Stimulated activated CD4-positive, alpha-beta T cell treated with anti-CD3 and anti-CD28 coated beads, Interleukin-4, amount 100 ng/mL, for 24 hours (primary cell): ENCODE measurements at places on chromosomes 5 and 9.

GRCh38 chr9:133707065-133707762, 30.9 kb downstream of the SARDH start:
- DNase-seq: no peak

DNA sequence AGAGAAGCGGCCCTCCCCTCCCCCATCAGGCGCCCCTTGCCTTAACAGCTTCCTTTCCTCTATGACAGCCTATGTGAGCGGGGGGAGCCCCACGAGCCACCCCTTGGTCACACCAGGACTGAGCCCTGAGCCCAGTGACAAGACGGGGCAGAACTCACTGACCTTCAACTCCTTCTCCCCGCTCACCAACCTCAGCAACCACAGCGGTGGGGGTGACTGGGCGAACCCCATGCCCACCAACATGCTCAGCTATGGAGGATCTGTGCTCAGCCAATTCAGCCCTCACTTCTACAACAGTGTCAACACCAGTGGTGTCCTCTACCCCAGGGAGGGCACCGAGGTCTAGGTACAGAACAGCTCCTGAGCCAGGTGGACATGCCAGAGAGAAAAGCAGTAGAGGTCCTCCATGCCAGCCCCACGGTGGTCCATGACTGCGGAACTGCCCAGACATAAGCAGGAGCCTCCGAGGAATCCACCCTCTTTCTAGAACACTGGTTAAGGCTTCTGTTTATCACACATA, 2.6 kb downstream of the FOXI1 start:
- DNase-seq: no peak

DNA sequence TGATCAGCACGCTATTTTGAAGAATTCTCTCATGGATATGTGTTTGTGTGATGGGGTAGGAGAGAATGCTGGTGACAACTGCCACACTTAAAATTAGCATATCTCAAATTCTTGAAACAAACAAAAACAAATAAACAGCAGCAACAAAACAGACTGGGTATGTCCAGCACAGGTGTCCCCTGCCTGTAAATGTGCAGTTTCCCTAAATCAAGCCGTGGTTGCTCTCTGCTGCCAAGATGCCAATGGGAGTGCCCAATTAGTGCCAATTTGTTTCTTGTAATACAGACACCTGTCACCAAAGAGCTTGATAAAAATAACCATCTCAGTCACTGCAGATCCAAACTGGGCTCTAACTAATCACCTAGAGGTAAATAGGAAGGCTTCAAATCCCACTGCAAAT, 144.2 kb upstream of the SMARCA2 start:
- DNase-seq: no peak

DNA sequence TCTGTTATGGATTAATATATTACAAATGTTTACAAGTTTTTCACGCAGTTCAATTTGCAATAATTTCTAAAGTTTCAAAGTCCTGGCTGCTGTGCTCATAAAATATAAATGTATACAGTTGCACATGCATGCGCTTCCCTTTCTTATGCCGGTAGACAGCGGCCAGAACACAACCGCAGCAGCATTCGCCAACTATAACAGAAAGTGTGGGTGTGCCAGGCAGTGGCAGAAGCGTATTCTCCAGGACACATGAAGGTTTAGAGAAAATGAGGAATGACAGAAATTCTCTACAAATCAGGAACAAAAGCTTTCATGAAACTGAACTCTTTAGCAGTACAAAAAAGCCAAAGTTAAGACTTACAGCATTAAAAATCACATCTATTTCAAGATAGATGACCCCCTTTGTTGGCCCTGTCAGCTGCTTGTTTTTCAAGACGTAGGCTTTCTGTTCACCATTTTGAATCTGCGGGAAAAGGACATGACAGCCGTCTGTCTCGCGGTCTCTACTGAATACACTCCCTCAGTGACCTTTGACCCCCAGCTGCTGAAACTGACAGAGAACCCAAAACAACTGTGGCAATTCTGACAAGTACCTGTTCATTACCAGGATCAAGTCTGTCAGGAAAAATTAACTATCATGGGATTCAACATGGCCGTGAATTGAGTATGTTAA, 252.2 kb downstream of the SLF1 start:
- DNase-seq: no peak

DNA sequence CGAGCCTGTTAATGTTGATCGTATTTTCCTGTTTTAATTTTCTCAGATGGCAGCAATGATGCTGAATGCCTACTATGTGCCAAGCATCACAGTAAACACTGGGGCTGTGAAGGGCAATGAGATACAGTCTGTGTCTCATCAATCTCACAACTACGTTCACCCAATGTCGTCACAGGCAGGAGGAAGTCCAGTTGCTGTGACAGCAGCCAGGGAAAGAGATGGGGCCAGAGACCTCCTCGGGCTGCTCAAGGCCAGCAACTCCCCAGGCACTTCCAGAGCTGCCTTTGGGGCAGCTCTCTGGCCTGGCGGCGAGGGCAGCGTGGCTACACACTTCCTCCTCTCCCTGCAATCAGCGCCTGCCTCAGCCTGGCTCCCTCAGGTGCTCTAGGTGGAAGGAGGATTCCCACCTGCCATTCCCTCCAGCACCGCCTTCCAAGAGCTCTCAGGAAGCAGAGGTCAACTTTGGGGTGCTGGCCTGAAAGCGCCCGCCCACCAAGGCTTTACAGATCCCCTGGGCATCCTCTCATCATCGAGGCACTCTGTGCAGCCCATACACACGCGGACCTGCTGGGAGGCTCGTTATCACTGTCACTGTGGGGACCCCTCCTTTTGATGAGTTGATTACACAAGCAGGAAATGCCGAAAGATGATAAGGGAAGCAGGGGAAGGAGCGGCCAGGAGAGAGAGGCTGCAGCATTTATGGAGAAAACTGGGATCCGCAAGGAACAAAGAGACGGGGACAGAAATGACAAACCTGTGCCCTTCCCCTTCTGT, 159.2 kb downstream of the ZDHHC21 start:
- DNase-seq: no peak

- DNase-seq: no peak
These were observed 28.2 kb downstream of the MEF2C start for GRCh38 chr5:88854769-88855168.

- DNase-seq: no peak
These were observed 161.4 kb downstream of the PAX5 start for GRCh38 chr9:36872641-36873040.

GRCh38 chr9:28539434-28540070, 966.3 kb upstream of the C9orf72 start:
- no peak for DNase-seq

DNA sequence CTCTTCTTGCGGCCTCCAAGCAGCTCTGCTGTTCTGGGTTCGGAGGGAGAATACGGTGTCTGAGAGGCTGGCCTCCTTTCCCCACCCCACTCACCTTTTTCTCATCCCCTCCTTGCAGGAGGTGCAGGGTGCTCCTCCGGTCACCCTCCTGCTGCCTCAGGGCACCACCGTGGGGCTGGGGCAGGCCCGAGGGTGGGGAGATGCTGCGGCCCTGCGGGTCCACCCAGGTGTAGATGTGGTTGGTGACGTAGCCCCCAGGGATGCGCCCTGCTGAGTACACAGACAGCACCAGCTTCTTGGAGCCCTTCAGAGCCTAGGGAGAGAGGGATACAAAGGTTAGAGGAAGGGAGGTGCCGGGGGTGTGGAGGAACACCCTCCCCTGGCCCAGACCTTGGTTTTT, 26.8 kb downstream of the WHRN start:
- DNase-seq: no peak

DNA sequence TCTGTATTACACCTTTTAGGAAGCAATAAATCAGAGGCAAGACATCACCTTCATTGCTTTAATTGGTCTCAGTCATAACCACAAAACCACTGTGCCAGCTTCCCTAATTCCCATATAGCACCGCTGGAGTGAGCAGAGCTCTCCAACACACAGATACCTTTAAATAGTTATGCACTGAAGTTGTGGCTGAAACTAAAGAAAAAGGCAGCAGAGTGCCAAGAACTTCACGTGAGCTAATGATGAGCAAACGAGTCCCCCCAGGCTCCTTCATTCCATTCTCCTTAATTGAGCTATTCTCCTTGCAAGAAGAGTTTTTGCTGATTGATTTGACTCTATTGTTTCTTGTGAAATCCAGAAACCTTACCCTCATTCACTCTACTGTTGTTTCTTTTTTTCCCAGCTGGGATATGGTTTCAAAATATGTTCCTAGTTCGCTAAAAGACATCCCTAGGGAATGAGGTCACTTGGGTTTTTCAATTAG, 501.5 kb downstream of the SPATA31D1 start:
- DNase-seq: no peak

DNA sequence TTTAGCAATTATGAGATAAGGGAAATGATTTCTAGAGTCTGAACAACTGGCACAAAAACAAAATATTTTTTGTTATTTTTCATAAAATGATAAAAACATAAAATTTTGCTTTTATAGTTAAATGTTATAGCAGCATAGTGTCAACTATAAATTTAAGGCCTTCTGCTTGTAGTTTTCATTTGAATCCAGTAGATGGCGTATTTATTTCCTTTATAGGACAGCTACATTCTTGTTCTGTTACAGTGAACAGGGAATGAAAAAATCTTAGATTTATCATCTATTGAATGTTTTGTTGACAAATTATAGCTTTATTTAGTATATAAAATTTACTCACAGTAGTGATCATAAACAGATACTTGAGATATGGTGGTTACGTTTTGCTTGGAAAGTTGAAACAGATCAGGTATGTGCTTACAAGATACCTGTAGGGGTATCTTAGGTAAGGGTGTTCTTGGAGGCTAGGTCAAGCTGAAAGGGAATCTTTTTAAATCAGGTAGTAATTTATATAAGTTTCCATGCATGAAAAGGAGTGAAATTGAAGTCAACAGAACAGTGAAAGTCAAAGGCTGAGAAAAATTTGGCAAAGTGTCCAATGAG, 239.3 kb upstream of the GRIN3A start:
- no peak for DNase-seq

GRCh38 chr5:67253911-67254310, 57.3 kb upstream of the CD180 start:
- DNase-seq: no peak

GRCh38 chr5:149093625-149094024, 30.8 kb upstream of the SH3TC2 start:
- DNase-seq: no peak

DNA sequence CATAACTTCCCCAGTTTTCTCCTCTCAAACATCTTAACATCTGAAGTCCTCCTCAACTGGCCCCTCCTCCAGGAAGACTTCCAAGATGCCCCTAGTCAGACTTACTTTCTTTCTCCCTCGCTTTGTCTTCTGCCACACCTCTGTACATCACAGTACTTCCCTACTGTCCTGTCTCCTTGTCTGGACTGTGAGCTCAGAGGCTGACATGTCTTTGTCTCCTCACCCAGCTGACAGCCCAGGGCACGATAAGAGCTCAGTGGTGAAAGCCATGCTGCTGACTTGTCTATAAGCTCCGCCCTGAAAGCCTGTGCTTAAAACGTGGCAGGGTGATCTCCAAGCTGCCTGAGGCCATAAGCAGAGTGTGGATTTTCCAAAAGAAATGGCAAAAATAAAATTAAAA, 33.0 kb upstream of the SLC25A51 start:
- no peak for DNase-seq

DNA sequence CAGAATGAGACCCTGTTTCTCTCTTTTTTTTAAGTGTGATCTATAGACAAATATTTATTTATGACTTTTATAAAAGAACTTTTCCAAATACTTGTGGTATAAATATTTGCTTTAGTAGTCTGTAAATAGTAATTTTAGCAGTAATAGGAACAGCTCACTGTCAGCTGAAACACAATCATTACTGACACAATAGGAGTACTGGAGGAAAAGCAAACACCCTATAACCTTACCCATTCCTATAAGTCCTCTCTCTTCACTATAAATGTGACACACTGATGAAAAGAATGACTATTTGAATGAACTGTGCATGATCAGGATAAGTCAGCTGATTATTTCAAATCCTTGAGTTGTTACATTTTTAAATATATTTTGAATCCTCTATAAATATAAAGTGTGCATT, 72.4 kb downstream of the CDH12 start:
- DNase-seq: no peak

- DNase-seq: no peak
These were observed 1768.9 kb upstream of the CDH9 start for GRCh38 chr5:28807195-28807729.

- DNase-seq: no peak
These were observed 148.5 kb downstream of the EPB41L4A start for GRCh38 chr5:112270299-112271293.

- no peak for DNase-seq
These were observed 272.0 kb downstream of the HSPA4 start for GRCh38 chr5:133323494-133324457.

GRCh38 chr5:79578876-79579275, 33.4 kb upstream of the TENT2 start:
- DNase-seq: no peak

- DNase-seq: no peak
These were observed 33.1 kb upstream of the PRXL2C start for GRCh38 chr9:96688187-96688586.

DNA sequence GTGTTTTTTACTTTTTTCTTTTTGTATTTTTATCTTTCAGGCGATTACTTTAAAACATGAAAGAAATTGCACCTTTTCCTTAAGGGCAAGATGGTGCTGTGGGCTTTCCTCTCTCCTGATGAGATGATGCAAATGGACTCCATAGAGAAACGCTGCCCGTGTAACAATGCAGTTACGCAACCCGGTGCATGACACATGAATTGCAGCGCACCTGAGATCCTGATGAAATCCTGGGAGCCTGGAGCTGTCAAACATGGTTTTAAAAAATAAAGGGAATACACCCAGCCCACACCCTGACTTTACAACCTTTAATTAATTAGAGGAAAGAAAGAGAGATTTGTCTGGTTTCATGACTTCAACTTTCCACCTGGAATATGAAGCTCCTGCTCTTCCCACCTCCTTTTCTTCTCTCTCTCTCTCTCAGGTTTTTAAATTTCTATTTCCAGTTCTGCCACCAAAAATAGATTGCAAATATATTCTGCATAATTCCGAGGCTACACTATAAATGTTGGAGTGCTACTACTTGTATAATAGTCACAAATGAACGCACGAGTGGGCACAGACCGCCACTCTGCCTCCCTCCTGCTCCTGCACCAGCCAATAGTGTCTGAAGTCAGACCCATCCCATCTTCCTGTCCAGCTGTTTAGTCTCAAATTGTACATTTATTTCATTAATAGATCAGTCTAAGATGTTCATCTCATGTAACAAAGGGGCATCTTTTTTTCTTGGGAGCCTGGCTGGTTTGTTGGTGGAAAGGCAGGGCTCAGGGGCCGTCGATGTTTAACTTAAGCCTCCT, 179.1 kb downstream of the AUH start:
- DNase-seq: no peak

DNA sequence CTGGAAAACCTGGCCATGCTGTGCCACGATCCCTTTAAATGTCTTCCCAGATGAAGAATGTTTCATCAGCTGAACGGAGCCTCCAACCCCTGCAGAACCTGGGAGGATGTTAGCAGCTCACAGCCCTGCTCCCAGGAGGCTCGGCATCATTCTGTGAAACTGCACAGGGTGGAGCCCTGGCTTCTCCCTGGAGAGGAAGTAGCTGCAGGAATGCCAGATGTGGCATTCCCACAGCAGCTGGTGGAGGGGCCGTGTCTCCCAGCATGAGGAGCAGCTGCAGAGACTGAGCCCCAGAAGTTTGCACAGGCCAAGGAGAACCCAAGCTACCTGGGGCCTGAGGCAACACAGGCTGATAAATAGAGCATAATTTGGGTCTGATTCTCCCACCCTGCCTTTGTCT, 165.8 kb upstream of the MAP3K1 start:
- no peak for DNase-seq
